Pancreas (tissue), 10 donors: ENCODE measurements at places on chromosomes 12 and 14. TPM values are rescaled to one million over a fixed set of nuclear protein-coding genes. Genes with fewer than 3 reads are reported as not detected.

Gene RBM25
- 36.1 TPM for total RNA-seq

GRCh38 chr12:92676710-92677109, 26.1 kb upstream of the PLEKHG7 start:
- DNase-seq, result no peak

GRCh38 chr14:74683406-74683805, 29.5 kb downstream of the AREL1 start:
- no peak for DNase-seq

Gene RTL1
- 0.03 TPM for total RNA-seq

DNA sequence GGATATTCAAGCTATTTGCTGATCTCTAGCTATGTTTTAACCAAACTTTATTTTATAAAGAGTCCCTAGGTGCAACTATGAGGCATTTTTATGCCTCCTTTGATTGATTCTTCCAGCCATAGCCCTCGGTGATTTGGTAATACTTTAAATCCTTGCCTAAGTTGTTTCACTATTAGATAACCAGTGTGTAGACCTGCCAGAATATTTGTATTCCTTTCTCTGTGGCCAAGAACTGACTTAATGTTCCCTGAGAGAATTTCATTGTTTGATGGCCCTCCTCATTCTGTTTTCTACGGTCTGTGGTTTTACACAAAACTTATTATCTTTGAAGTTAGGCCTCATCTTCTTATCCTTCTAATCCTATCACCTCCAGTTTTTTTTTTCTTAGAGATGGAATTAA, 109.7 kb upstream of the MDGA2 start:
- no peak for DNase-seq

Gene MAP1LC3B2
- total RNA-seq, result not detected

- DNase-seq, result no peak
These were observed 72.8 kb downstream of the TTC7B start for GRCh38 chr14:90743425-90743824.

DNA sequence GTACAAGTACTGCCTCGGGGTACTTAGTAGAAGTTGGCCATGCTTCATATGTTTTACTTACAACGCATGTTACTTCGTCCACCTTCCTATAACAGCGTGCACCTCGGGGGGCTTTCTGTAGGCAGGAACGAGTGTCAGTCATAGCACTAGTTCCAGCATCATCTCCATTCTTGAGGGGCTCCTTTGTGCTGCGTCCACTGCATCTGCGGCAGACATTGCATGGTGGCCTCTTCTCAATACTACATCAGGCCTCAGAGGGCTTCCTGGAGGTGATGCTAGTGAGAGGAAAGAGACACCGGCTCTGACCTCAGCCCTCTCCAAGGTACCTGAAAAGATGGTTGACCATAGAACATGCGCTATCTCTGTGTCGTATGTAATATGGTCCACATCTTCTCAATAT, 121.2 kb upstream of the RTL1 start:
- no peak for DNase-seq

DNA sequence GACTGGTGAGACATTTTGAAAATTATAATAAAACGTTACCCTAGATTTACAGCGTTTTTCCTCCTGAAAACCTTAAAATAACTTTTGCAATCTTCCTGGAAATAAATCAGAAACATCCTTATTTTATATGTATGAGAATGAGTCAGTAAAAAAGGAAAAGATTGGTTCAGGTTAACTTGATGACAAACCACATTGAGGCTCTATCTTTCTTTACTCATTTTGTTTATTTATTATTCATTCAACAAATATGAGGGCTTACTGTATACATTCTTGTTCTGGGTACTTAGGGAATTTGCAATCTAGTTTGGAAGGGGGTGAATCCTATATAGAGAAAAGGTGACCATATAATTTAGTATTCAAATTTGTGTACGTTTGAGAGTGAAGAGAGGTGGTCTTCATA, 156.6 kb downstream of the UNC79 start:
- no peak for DNase-seq

GRCh38 chr12:57627501-57628279, 5.3 kb downstream of the B4GALNT1 start:
- DNase-seq, result no peak

GRCh38 chr12:62032870-62033269, 227.3 kb upstream of the USP15 start:
- no peak for DNase-seq

Gene PTPRB
- 2.9 TPM for total RNA-seq

Gene RBP5
- 2.1 TPM for total RNA-seq

Gene RNASE7
- 0.23 TPM for total RNA-seq

- DNase-seq, result no peak
These were observed 743 bp downstream of the PUS1 start for GRCh38 chr12:131929581-131930456.

DNA sequence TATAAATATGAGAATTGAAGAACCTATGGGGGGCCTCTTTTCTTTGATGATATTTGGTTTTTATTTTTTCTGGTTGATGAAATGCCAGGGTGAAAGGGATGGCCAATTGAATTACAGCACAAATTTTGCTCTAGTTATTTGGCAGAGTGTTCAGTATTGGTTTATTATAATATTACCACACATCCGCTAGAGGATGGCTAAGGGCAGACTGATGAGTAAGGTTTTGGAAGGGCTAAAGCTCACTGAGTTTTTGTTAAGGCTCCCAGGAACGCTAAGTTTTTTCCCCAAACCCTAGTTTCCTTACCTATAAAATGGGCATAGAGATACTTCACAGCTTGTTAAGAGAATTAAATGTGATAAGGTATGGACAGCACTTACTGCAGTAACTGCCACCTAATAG, 34.3 kb upstream of the LRRC10 start:
- no peak for DNase-seq

GRCh38 chr12:113267621-113268020, 46.4 kb downstream of the TPCN1 start:
- no peak for DNase-seq

Gene JPH4
- total RNA-seq, result 0.46 TPM

DNA sequence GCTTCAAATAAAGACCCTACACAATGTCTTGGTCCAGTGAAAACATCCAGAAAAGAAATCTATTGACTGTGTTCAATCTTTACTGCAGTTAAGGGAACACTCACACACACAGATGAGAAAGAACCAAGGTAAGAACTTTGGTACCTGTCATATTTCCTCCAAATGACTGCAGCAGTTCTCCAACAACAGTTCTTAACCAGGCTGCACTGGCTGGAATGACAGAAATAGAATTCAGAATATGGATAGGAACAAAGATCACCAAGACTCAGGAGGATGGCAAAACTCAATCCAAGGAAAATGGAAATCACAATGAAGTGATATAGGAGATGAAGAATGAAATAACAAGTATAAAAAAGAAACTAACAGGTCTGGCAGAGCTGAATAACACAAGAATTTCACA, 36.6 kb downstream of the ADAM20 start:
- DNase-seq, result no peak

Gene ADAM21
- 0.09 TPM for total RNA-seq

DNA sequence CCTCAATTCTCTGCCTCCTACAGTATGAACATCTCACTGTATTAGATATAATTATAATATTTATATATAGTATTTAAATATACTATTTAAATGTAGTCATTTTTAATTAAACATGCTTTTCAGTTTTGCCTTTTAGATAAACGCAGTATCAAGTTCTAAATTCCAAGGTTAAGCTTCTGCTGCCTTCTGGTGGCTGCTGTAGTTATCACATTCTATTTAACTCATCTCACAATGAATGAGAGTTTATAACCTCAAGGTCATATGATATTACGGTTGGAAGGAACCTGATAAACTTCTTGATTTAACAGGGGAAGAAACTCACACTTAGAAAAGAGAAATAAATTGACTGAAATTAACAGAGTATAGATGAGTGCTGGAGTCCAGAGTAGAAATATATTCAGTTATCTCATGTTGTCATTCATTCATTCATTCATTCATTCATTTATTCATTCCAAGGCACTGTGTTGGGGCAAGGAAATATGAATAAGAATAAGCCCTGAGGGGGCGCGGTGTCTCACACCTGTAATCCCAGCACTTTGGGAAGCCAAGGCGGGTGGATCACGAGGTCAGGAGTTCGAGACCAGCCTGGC, 31.9 kb downstream of the GUCY2C start:
- no peak for DNase-seq

GRCh38 chr12:89514751-89515150, 9.8 kb downstream of the GALNT4 start:
- DNase-seq, result no peak

- DNase-seq, result no peak
These were observed 65.6 kb upstream of the YARS2 start for GRCh38 chr12:32821293-32821692.

DNA sequence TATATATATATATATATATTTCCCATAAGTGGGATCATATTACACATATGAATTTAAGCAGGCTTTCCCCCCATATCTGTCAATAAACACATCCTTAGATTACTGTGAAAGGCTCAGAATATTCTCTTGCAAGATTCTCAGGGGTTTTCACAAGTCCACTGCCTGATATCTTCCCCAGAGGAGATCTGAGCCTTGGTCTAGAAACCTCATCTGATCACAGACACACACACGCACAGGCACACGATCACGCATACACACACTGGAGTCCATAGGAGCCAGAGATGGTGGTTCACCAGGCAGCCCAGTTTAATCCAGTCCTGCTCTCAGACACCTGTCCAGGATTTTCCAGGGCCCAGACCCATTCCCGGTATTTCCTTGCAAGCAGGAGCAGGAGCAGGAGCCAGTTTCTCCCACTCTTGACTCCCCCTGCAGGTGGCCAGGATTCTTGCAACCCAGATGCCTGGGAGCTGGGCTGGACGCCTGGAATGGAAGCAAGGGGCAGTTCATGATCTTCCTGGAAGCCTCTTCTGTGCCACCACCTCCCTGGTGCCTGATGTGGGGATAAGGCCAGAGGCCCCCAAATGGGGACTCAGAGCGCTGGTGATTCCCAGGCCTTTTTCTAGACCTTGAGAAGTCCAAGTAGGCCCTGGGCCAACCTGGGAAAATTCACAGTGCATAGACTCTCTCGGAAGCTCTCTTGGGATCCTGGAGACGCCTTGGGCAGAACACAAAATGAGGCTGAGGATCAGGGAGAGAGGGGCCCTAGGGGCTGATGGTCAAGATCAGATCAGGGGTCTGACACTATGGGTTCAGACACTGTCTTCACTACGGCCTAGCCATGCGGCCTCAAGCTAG, 16.5 kb upstream of the KRT78 start:
- DNase-seq, result peak; percentile 72

Gene IL31
- total RNA-seq, result not detected

- DNase-seq, result no peak
These were observed 2.6 kb downstream of the SDR39U1 start for GRCh38 chr14:24439830-24440605.

- no peak for DNase-seq
These were observed 334.0 kb upstream of the PRICKLE1 start for GRCh38 chr12:42923583-42923982.

GRCh38 chr14:36083317-36083716, 93.2 kb downstream of the PTCSC3 start:
- no peak for DNase-seq
